Cardiac fibroblast (primary cell): ENCODE measurements at places on chromosomes 3 and 15.

- DNase-seq, result no peak
These were observed 328.0 kb upstream of the DNAJC19 start for GRCh38 chr3:181317508-181317907.

DNA sequence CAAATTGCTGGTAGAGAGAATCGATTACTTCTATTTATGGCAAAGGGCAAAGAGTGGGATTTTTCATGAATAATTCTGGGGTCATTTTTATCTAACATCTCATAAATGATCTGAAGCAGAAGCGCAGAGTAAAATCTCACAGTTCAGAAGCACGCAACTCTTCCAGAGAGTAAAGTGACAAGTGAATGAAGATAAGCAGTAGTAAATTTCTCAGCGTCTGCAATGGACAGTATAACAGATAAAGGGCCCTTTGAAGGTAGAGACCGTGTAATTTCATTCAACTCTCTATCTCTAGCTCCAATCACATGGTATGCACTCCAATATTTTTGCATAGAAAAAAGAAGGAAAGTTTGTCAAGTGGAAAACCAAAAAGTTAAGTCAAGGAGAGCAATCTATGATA lies 521.1 kb upstream of the NECTIN3 start:
- no peak for DNase-seq

GRCh38 chr3:3906171-3906570 lies 106.9 kb downstream of the LRRN1 start:
- no peak for DNase-seq

DNA sequence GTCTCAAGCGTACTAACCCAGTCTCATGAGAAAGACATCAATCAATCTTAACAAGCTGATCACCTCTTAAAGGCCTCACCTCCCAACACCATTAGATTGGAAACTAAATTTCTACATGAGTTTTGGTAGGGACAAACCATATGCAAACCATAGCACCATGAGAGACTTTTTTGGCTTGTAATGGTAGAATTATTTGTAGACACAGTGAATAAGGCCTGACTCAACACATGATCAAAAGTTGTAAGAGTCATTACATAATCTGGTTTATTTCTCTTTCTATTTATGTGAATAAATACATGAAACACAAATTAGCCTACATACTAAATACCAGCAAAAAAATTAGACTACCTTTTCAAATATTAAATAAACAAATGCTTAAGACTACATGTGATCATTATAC lies 183.3 kb upstream of the EPHA6 start:
- no peak for DNase-seq

DNA sequence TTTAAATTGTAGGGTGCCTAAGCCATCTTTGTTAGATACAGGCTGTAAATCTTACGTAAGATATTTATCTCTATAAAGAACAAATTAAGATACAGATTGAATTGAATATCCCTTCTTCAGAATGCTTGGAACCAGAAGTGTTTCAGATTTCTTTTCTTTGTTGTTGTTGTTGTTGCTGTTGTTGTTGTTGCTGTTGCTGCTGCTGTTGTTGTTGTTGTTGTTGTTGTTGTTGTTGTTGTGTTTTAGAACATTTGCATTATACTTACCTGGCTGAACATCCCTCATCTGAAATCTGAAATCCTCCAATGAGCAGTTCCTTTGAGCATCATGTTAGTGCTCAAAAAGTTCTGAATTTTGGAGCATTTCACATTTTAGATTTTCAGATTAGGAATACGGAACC lies 26.6 kb downstream of the QTRT2 start:
- no peak for DNase-seq

GRCh38 chr15:100193277-100193860 lies 148.4 kb downstream of the ADAMTS17 start:
- DNase-seq, result no peak

DNA sequence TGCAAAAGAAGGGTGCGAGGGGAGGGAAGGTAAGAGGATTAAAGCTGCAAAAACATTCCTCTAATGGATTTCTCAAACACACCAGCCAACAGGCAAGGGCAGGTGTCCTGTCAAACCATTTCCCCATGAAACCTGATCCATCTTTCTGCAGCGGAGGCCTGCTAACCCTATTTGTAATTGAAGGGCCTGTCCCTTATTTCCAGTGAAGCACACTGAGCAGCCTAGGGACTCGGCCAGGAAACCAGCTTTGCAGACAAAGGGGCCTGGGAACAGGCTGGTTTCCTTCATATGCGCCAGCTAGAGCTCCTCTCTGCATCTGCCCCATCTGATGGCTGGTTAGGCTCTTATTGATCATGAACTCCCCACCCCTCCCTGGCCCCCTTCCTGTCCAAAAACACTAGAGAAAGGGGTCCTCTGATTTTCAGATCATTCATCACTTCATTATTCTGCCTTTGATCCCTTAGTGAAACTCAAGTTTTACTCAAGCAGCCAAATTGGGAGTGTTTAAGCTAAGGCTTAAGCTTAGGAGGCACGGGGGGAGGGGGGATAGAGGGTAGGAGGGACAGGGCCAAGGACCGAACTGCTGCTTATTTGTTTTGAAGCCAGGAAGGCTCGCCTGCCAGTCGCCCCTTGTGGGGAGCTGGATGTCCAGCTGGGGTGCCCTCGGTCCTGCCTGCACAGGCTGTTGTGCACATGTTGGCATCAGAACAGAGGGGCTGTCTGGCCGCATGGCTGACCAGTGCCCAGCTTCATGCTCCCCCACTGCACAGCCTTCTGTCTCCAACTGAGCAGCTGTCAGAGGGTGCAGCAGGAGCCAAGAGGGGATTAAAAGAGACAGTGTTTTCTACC lies 53.1 kb downstream of the BOC start:
- no peak for DNase-seq

- peak; percentile 15 for DNase-seq
These were observed 139.5 kb downstream of the TBL1XR1 start for GRCh38 chr3:177057768-177058167.
